ENCODE measurements at places on chromosomes 6 and 20.

DNA sequence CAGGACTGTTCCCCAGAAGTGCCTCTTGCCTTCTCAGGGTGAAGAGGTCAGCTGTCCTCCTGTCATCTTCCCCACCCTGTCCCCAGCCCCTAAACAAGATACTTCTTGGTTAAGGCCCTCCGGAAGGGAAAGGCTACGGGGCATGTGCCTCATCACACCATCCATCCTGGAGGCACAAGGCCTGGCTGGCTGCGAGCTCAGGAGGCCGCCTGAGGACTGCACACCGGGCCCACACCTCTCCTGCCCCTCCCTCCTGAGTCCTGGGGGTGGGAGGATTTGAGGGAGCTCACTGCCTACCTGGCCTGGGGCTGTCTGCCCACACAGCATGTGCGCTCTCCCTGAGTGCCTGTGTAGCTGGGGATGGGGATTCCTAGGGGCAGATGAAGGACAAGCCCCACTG is 9.8 kb downstream of the PI16 start:
- no peak for DNase-seq

DNA sequence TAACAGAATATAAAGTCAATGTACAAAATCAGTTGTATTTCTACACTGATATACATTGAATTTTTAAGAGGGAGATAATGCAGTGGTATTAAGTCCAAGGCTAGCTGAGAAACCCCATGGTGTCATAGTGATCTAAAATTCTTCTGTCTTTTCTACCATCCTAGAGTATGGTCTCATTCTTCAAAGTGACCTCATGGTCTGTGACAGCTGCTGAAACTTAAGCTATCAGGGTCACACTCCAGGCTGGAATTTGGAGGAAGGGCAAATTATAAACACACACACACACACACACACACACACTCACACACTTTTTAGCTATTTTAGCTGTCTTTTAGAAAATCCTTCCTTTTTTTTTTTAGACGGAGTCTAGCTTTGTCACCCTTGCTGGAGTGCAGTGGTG is 47.3 kb upstream of the DYNLRB1 start:
- no peak for DNase-seq

GRCh38 chr6:124987291-124987690 is 25.1 kb downstream of the RNF217 start:
- DNase-seq: no peak

- DNase-seq: no peak
Measured at GRCh38 chr6:67775333-67775732, 859.7 kb upstream of the ADGRB3 start.

DNA sequence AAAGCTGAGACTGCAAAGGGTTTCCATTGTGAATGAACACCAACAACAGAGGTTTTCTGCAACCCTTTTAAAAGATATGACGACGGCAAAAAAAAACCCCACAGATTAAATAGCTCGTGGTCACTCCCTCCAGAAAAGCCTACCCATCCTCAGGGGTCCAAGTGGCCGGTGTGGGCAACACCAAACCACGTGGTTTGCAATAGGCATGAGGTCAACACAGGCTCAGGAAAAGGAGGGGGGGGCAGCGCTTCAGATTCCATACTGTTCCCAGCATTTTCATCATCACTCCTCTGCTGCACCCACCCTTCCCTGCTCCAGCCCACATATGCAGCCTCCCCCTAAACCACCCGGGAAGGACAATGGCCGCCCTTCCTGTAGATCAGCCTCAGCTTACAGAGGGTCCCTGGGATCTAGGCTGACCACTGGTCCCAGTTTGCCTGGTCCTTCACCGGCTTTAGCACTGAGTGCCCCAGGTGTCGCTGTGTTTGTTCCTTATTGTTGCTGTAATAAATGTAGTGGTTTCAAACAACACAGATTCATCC is 122.8 kb upstream of the PHACTR3 start:
- DNase-seq: no peak

- DNase-seq: peak; percentile 55
Measured at GRCh38 chr6:151679081-151679480, 128.4 kb upstream of the ESR1 start.

DNA sequence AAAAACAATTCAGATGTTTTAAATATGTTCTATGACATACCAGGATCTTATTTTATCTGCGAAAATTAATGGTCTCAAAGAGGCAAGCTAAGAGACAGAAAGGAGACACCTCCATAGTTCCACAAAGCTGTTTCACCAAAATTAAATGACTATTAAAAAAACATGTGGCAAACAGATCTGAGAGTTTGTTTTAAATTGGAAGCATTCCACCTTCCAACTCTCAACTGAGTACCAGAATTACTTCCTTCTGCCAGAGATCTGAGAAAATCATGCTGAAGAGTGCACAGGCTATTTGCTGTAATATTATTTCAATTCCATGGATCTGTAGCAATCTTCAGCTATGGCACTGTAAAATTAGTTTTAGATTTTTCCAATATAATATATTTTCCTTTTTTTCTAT is 669.5 kb upstream of the MARCKS start:
- DNase-seq: no peak

Data from stimulated activated CD4-positive, alpha-beta T cell treated with anti-CD3 and anti-CD28 coated beads, Interleukin-1b, Interleukin-23, amount 100 ng/mL, for 48 hours (primary cell).